ENCODE measurements at places on chromosomes 16 and 17.

DNA sequence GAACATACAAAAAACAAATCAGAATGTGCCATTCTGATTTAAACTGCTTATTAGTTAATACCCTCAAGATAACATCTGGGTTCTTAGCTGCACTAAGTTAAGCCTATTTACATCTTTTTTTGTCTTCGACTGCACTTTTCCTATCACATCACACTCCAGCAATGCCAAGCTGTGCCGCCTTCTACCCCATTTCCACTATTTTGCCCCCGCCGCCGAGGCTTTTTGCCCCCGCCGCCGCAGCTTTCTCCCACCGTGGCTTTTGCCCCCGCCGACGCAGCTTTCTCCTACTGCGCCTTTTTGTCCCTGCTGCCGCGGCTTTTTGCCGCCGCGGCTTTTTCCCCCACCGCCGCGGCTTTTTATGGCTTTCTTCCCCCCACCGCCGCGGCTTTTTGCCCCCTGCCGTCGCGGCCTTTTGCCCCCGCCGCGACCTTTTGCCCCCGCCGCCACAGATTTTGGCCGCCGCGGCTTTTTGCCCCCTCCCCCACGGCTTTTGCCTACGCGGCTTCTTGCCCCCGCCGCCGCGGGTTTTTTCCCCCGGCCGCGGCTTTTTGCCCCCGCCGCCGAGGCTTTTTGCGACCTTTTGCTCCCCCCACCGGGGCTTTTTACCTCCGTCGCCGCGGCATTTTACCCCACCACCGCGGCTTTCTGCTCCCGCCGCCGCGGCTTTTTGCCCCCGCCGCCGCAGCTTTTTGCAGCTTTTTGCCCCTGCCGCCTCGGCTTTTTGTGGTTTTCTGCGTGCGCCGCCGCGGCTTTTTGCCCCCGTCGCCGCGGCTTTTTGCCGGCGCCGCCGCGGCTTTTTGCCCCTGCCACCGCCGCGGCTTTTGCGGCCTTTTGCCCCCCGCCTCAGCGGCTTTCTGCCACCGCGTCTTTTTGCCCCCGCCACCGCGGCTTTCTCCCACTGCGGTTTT is 331.4 kb upstream of the WSB1 start:
- DNase-seq: no peak

- DNase-seq: no peak
These were observed 122.4 kb downstream of the HIC1 start for GRCh38 chr17:2177235-2177811.

DNA sequence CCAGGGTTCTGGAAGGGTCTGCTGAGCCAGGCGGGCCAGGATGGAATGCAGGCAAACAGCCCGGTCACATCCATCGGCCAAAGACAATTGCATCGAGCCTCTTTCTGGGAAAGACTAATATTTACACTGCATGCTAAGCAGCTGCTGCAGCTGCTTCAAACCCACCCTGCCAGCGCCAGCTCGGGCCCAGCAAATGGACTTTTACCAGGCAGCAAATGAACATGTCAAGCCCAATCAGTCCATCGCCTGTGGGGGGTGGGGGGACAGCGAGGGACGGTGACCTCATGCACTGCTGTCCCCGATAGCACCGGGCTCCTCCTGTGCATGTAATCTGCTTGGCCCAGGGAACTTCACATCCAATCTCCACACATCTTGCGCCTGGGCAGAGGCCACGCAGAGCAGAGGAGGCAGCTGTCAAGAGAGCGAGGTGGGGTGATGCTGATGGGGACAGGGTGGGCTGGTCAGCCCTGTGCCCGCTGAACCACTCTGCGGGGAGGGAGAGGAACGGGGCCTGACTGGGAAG is 39.4 kb upstream of the CDH5 start:
- no peak for DNase-seq

- peak; percentile 72 for DNase-seq
These were observed 1.5 kb upstream of the SREBF1 start for GRCh38 chr17:17837966-17838962.

DNA sequence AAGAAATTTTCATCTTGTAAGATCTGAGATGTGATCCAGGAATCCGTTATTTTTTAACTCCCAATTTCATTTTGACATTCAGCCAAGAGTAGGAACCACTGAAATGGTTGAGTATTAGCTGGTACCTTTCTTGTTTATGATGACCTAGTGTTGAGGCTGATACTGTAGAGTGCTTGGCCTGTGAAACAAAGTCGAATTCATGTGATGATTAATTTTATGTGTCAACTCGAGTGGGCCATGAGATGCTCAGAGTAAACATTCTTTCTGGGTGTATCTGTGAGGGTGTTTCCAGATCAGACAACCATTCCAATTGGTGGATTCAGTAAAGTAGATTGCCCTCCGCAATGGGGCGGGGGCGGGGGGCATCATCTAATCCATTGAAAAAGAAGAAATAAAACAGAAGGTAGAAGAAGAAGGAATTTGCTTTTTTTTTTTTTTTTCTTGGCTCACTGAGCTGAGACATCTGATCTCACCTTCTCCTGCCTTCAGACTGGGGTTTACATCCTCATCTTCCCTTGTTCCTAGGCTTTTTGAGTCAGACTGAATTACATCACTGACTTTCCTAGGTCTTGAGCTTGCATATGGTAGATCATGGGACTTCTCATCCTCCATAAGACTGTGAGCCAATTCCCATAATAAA is 264.6 kb upstream of the KCNJ16 start:
- DNase-seq: no peak

GRCh38 chr16:735982-736453 is 4.8 kb downstream of the CIAO3 start:
- no peak for DNase-seq

DNA sequence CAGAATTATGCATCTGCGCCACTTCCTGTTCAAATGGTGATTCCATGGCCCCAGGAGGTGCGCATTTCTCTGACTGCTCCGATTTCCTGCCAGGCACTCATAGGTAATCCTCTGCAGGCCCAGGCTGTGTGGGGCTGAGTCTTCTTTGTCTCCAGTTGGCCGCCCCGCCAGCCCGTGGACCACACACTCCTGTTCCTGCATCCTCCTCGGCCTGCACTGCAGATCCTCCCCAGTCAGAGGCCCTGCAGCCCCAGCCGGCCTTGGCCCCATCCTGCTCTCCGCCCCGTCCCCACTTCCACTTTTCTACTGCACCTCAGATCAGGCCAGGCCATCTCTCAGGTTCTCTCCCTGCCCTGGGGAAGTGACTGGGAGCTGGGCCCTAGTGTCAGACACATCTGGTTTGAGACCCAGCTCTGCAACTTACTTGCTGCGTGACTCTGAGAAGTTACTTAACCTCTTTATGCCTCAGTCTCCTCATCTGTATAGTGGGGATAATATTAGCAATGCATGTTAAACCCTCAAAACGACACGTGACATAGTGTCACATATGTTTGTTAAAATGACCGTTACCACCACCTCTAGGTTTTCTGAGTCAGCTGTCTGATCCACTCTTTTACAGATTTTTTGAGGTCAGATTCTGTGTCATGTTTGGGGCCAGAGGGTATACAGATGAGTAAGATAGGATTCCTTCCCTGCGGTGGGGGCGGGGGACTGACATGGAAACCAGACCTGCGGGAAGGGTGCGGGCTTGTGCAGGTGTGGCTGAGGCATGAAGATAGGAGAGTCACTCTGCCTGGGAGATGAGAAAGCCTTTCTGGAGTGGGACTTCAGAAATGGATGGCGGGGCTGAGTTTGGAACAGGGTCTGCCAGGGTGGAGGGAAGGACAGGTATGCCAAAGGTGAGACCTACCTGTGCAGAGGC is 12.8 kb downstream of the RAB11FIP4 start:
- no peak for DNase-seq

DNA sequence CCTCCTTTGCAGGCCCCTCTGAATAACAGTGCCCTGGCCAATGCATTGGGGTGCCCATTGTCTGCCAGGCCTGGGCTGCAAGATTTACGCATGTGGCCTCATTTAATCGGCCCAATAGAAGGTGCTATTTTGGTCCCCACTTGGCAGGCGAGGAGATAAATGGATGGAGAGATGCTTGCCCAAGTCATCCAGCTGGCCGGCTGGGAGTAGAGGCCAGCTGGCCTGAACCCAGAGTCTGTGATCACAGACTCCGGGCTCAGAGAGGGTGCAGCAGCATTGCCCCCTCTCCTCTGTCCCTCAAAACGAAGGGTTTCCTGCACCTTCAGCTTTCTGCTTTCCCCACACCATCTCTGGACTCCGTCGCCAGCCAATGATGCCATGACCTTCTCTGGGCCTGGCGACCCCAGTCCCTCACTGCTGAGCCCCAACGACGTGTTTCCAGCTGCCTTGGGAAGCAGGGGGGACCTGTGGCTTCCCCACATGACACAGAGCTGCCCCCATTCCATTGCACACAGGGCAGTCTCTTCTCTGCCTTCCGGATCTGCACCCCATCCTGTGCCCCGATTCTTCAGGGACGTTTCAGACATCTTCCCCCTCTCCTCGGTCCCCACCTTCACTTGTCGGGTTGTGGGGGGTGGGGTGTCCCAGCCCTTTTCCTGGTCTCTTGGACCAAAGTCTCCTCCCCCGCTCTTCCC is 3.5 kb upstream of the ADGRG1 start:
- no peak for DNase-seq

DNA sequence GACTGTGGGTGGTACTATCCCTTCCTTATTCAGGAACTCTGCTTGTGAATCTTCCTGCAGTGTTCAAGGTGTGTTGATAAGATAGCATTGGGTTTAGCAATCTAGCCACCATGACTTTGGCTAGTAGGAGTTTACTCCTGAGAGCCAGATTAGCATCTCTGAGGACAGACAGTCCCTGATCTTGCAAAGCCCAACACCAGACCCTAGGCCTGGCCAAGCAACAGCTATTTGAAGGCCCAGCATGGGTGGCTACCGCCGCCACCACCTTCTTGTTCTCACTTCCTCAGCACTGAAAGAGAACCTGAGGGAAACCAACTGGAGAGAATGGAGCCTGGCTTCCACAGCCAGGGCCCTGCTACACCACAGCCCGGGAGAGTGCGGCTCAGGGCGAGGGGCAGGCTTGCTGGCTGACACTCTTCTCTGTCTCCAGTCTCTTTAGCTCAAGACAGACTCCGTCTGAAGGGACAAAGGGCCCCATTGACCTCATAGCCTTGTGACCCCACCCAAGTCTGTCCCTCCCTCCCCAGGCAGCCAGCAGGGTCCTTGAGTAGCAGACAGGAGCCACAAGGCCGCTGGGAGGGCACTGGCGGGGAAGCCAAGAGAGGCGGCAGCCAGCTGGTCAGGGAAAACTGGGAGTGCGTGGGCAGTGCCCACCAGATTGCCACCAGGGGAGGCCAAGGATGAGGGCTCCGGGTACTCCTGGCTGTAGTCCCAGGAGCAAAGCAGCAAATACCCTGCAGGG is 10.9 kb upstream of the ARHGAP23 start:
- DNase-seq: no peak

- DNase-seq: no peak
These were observed 9.2 kb upstream of the NUDT16L1 start for GRCh38 chr16:4684058-4684715.

- DNase-seq: no peak
These were observed 15.2 kb downstream of the KCTD5 start for GRCh38 chr16:2697401-2697948.

DNA sequence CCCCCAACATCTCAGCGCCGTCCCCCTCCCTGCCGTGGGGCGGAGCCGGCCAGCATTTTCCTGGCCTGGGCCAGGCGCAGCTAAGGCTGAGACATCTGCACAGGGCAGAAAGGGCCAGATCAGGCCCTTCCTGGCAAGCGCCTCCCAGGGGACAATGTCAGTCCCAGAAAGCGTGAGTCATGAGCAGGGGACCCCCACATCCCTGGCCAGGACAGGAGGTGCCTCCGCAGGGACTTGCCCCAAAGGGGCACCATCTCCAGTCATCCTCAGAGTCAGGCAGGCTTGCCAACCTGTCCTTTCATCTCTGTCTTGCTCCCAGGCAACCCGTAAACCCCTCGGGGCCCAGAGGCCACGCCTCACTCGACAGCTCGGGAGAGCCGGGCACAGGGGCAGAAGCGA is 43.2 kb downstream of the SOCS1 start:
- no peak for DNase-seq
